Metanephros (tissue), 2 donors: ENCODE measurements at places on chromosomes 1 and 21. TPM values are rescaled to one million over a fixed set of nuclear protein-coding genes. Genes with fewer than 3 reads are reported as not detected.

The PLPPR4 gene
- 2.2 TPM for total RNA-seq

The LHX4 gene
- total RNA-seq = not detected

The FOXO6 gene
- total RNA-seq = 5.3 TPM

The FALEC gene
- total RNA-seq = not detected

The YY1AP1 gene
- total RNA-seq = 99.7 TPM

The PPM1J gene
- total RNA-seq = 2.3 TPM

The AMY1B gene
- not detected for total RNA-seq

The ERICH3 gene
- 0.12 TPM for total RNA-seq

The HPCAL4 gene
- total RNA-seq = 1.2 TPM

The GBP5 gene
- 0.53 TPM for total RNA-seq

The WLS gene
- total RNA-seq = 102 TPM

The FCRL1 gene
- 2.2 TPM for total RNA-seq

The CD34 gene
- 43.6 TPM for total RNA-seq

The ZNF593OS gene
- total RNA-seq = not detected

The SDHC gene
- 104 TPM for total RNA-seq
